ENCODE measurements at places on chromosomes 2 and 18.
A peak's percentile ranks its signal among the peaks of the same experiment; 100 is the strongest.

DNA sequence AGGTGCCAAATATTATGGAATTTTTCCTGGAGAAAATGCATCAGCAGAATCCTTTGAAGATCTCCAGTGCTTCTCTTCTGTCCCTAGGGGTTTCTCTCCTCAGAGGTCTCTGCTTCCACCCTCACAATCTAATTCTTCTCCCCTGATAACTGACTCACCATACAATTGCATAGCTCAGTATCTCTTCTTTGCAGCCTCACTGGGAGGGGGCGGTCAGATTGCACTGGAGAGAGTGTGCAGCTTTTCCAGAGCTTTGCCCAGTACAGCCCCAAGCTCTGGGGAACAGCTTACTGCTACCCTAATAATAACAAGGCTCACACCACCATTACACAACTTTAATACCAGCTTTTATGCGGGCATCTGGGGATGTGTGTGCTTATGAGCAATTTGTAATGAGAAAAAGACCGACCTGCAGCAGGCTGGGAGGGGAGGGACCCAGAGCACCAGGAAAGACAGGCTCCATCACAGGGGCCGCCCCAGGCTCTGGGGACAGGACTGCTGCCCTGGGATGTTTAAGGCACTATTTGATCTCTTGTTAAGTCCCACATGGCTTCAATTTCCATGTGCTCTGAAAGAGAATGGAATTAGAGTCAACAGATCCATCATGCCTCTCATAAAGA lies 276.6 kb upstream of the SIX2 start:
- no peak for DNase-seq

GRCh38 chr2:234629596-234629995 lies 132.7 kb upstream of the ARL4C start:
- no peak for DNase-seq

- no peak for DNase-seq
Measured at GRCh38 chr18:76821356-76821874, 942 bp upstream of the ZNF236 start.

DNA sequence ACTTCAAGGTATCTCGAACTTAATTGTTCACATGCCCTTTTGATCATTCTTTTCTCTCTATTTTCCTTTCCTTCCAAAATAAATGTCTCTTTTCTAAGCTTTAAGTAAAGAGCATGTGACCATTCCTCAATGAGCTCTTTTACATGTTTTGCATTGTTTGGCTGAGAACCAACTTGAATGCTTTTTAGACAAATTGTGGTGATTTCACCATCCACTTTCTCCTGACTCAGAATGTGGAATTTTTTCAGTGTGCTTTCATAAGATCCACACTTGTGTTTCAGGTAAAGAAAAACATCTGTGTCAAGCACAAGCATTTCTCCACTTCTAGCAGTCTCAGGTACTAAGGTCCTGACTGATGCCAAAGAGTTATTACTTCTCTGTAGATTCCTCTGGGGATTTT lies 10.7 kb downstream of the RBM43 start:
- peak; percentile 40 for DNase-seq

GRCh38 chr18:51342815-51343214 lies 145.3 kb upstream of the MEX3C start:
- peak; percentile 92 for DNase-seq

GRCh38 chr2:43462866-43463641 lies 132.8 kb downstream of the THADA start:
- no peak for DNase-seq

- no peak for DNase-seq
Measured at GRCh38 chr2:235414422-235414821, 79.4 kb upstream of the AGAP1 start.

All from bronchial epithelial cell (primary cell).